Skeletal muscle cell (primary cell): ENCODE measurements at places on chromosomes 4 and X.

DNA sequence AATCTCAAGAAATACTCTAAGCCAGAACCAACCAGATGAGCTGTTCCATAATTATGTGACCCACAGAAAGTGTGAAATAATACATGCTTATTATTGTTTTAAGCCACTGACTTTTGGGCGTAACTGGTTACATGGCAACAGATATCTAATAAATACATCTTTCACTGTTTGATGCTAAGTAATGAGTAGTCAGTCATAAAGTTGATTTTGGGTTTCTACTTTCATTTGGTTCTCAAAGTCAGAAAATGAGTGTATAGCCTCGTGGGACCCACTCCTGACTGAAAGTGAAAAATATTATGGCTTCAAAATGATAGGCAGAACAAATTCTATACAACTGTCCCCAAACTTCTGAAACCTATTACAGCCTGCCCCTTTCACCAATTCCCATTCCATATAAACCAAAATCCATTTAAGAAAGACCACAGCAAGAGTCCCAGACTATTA lies 88.0 kb upstream of the CBR4 start:
- DNase-seq = no peak

GRCh38 chr4:169661761-169662160 lies 41.4 kb downstream of the CLCN3 start:
- DNase-seq = no peak

GRCh38 chr4:2073808-2074481 lies 14.8 kb downstream of the NAT8L start:
- DNase-seq = no peak

DNA sequence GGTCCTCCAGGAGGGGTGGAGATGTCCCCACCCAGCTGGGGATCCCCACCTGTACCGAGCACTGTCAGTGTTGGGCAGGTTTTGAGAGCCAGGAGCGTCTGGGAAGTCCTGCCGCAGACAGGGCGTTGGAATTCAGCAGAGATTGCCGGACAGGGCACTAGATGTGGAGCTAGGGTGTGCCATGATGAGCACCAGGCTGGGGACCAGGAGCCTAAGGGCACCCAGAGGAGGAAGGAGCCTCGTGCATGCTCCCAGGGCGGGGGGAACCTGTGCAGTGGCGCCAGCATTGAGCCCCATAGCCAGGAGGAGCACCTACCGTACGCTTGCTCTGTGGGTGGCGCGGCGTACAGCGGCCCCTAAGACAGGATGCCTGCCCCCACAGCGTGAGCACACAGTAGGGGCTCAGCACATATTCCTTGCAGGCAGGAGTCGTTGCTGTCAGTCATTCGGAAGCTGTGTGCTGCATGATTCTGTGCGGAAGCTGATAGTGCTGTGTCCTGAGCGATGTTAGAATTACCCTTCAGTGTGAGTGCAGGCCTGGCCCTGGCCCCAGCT lies 18.8 kb upstream of the TADA2B start:
- DNase-seq = no peak

DNA sequence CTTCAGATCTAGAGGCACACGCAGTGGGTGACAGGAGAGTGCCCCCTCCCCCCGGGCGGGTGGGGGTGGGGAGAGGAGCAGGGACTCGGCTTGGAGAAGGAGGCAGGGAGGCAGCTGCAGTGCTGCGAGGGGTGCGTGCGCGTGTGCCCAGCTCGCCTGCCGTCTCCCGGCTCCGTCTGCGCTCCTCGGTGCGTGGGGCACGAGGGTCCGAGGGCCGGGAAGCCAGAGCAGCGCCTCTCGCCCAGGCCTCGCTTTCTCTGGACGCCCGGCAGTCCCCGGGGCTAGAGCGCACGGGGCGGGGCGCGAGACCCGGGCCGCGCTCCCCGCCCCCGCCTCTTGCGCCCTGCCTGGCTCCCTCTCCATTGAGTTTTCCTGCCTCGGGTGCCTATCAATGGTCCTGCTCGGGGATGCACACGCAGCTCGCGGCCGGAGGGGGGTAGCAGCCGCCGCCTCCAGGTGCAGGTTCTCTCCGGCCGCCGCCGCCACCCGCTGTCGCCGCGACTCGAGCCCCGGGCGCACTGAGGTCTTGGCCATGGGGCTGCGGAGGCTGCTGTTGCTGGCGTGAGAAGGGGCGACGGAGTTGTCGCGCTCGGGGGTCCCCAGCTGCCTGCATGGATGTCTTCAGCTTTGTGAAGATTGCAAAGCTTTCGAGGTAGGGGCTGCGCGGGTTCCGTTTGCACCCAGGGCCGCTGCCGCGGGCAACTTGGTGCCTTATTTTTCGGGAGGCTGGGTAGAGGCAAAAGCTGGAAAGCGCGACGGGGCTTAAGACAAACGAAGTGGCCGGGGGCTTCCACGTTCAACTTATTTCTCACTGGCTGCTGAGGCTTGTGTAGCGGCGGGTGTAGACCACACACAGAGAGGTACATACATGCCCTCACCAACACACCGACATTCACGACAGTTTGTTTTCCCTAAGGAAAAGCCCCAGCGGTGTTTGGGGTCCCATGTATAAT lies at the start of gene FRMPD4:
Gene FRMPD4, plus strand, starts transcription at position 113 of the 953 bp plus-strand sequence. Its CDS starts 499 bp downstream, at position 612.
- no peak for DNase-seq
